Stimulated activated CD4-positive, alpha-beta T cell treated with anti-CD3 and anti-CD28 coated beads, Interleukin-1b, Interleukin-23, amount 100 ng/mL, for 24 hours (primary cell): ENCODE measurements at places on chromosomes 3 and 15.

GRCh38 chr3:46676601-46677410 is 16.7 kb downstream of the ALS2CL start:
- no peak for DNase-seq

GRCh38 chr3:24156466-24156865 is 211.4 kb downstream of the NR1D2 start:
- DNase-seq: no peak

DNA sequence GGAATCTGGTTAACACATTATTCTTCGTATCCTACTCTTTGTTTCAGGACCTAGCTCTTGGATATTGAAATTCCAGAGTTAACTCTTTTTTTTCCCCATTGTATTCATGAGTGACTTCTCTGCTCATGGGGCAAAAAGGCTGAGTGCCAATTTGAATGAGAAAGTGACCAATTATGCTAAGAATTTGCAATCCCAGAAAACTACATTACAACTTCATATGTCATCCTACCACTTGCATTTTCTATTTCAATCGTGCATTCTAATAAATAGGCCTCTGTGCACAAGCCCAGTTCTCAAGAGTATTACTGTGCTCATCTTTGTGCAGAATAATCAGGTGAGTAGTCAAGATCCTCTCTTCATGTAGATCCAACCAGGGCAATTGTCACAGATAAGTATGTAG is 537.8 kb downstream of the OTOL1 start:
- DNase-seq: no peak

- no peak for DNase-seq
These were observed 94.6 kb upstream of the SNTN start for GRCh38 chr3:63557912-63558311.

DNA sequence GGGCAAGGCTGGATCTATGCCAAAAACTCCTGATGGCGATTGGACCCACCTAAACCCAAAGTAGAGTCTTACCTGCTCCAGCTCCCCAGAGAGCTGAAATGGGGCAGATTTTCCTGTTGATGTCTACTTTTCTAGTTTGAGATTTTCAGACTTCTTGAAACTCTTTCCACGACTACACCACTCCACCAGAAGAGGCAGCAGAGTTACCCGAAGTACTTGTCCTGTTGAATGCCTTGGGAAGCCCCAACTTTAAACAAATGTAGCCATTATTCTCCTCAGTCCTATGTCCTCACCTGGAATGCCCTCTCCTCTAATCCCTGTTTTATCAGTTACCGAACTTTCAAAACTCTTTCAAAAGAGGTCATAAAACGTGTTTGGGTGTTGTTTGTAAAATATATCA is 843.8 kb downstream of the VGLL3 start:
- no peak for DNase-seq

DNA sequence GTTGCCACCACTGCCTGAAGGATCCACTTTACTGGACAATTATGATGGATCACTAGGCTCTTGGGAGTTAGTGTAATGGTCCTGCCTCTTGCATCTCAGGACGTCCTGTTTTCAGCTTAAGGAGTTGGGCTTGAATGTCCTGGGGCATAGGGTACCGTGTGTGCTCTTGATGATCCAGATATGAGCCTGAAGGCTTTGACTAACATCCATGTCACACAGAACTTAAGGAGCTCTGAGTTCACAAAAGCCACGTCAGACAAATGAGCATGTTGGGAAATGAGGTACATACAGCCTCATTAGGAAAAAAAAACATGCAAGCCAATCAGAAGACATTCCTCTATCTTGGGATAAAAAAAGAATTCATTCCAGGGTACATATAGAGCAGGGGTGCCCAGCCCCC is 40.8 kb downstream of the CA12 start:
- DNase-seq: no peak

DNA sequence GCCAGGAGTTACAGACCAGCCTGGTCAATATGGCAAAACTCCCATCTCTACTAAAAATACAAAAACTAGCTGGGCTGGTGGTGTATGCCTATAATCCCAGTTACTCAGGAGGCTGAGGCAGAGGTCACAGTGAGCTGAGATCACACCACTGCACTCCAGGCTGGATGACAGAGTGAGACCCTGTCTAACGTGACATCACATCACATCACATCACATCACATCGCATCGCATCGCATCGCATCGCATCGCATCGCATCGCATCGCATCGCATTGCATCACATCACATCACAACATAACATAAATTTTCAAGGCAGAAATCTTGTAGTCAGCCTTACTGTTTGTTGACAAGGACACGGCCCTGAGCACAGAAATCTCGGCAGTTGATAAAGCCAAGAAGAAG is 44.4 kb downstream of the RBM6 start:
- DNase-seq: no peak

GRCh38 chr3:181888234-181888633 is 176.5 kb downstream of the SOX2 start:
- no peak for DNase-seq

GRCh38 chr15:69747193-69747592 is 294.6 kb downstream of the RPLP1 start:
- DNase-seq: no peak

DNA sequence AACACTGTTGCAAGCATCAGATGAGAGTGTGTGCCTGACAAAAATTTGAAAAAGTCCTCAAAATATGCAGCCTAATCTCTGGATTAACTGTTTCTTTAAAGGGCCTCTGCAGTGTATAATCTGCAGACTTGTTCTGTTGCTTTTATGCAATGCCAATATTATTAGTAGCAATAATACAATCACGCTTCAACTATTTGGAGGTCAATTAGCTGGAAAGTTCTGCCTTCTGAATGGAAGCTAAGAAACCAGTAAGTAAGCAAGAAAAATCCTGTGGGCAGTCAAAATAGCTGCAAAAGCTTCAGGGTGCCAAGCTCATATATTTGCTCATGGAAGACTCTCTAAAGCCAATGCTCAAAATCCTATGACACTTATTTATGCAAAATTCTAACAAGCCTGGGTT is 153.2 kb upstream of the NR2F2 start:
- DNase-seq: no peak

- no peak for DNase-seq
These were observed 5.1 kb downstream of the PLSCR1 start for GRCh38 chr3:146539315-146539714.

- no peak for DNase-seq
These were observed 84.8 kb downstream of the SMAD3 start for GRCh38 chr15:67150023-67150860.

- no peak for DNase-seq
These were observed 20.1 kb upstream of the GLCE start for GRCh38 chr15:69140306-69140705.
